ENCODE measurements at places on chromosomes 6 and 20.

GRCh38 chr20:59318803-59319202 lies 18.4 kb downstream of the EDN3 start:
- DNase-seq, result no peak

DNA sequence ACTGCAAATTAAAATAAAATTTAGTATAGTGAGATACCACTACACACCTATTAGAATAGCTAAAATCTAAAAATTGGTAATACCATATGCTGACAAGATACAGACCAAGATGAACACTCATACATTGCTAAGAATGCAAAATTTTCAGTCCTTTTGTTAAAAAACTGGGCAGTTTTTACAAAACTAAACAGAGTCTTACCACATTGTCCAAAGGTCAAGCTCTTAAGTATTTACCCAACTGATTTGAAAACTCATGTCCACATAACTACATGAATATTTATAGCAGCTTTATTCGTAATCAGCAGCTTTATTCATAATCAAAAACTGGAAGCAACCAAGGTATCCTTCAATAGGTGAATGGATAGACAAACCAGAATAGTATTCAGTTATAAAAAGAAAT lies 10.0 kb downstream of the POLR3F start:
- no peak for DNase-seq

DNA sequence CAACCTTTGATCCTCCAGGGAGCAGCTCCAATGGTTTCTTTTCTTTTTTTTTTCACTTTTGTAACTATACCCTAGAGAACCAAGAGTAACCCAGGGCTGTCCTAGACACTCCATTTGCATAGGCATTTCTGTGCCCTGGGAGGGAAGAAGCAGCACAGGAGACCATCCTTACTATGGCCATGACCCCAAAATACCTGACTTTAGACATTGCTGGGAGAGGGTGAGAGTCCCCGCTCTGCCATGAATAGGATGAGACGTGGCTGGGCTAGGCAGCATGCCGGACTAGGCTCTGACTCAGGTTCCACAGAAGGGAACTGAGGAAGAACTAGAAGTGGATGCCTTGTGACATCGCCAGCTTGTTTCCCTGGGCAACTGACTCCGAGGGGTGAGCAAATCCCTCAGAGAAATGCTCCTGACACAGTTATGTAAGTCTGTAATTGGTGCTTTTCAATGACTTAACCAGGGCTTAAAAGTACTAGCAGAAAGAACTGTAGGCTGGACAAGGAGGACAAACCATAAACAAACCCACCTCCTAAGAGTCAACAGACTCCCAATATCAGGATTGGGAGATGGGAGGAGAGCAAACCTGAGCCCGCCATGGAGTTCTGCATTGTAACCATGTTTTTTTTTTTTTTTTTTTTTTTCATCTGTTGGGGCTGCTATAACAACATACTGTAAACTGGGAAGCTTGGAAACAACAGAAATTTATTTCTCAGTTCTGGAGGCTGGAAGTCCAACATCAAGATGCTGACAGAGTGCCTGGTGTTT lies 910 bp upstream of the ADTRP start:
- no peak for DNase-seq

DNA sequence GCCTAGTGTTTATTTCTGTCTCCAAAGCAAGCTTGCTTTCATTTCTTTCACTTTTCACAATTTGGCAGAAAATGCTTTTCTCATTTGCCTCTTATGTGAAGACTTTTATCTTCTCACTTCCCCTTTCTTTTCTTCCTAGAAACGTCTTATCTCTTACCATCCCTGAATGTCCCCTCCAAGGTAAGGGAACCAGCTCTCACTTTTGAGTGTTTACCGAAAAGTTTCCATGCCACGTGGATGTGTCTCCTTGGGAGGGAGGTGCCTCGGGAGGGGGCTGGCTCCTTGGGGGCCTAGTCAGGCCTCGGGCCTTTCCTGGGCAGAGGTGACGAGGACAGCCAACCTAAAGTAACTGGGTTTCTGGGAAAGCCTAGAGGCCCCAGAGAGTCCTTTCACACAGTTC lies 127.4 kb downstream of the CD24 start:
- DNase-seq, result no peak

- DNase-seq, result no peak
Measured at GRCh38 chr6:131213501-131213990, 78.3 kb downstream of the AKAP7 start.

- no peak for DNase-seq
Measured at GRCh38 chr6:37257320-37257633, 295 bp upstream of the TBC1D22B start.

- no peak for DNase-seq
Measured at GRCh38 chr6:73710470-73710869, 14.5 kb downstream of the CD109 start.

GRCh38 chr20:19841740-19842139 lies 83.7 kb downstream of the RIN2 start:
- no peak for DNase-seq

DNA sequence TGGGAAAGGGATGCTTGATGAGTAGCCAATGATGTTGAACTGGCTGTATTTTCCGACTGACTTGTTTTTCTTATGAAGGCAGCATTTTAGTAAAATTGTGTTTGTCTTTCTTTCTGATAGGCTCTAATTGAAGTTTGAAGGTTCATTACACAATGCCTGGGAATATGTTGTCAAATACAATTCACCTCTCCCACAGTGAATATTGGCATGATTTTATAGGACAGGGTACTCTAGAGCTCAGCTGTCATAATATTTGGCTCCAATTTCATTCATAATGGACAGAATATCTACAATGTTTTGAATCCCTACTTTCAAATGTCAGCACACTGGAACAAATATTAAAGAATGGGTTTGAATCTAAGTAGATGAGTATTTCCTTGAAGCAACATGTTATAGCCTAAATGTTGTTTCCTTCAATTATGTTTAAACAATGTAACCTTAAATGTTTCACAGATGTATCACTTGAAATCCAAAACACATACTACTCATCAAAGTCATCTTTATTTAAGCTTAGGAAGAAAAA lies 81.4 kb downstream of the LAMA2 start:
- no peak for DNase-seq

DNA sequence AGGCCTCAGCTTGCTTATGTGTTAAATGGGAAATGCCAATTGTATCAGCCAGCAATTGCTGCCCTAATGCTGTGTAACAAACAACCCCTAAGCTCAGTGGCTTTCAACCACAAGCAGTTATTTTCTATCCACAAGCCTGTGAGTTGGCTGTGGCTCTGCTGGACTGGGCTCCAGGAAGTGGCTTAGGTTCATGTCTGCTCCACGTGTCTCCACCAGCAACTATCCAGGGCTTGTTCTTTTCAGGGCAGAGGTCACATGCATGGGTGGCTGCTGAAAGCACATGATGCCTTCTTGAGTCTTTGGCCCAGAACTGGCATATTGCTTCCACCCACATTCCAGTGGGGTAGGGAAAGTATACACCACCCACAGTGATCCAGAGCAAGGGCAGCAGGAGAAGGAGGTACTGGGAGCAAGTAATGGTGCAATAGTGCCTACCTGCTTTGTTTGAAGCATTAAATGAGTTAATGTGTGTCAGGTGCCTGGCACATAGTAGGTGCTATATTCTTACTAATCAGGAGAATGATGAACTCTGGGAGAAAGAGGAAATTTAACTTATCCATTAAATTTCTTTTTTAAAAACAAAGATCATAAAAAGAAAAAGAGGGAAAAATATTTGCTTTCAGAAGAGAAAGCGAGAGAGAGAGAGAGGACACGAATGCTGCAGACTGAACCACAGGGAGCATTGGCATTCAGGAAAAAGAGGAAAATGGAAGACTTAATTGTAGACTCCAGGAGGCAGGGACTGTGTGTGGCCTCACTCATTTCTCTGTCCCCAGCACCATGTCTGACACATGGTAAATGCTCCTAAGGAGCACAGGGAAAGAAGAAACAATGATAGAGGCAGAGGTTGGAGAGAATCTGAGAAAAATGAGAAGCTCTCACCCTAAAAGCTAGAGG lies 25.2 kb upstream of the RNF24 start:
- no peak for DNase-seq

DNA sequence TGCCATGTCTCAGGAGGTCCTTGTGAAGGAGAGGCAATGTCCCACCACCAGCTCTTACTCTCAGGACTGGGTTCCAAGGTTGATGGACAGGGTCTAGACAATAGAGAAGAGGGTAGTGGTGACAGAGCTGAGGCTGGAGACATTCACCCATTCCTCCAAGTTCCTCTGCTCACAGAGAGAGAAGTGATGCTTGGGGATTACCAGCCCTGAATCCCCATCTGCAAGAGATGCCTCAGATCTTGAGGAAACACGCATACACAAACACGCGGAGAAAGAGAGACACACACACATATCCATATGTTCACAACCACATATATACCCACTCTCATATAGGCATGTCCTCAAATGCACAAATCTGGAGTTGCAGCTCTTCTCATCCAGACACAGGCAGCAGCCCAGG lies 15.2 kb upstream of the CD83 start:
- no peak for DNase-seq

GRCh38 chr6:49416195-49416594 lies 46.9 kb downstream of the MMUT start:
- no peak for DNase-seq

DNA sequence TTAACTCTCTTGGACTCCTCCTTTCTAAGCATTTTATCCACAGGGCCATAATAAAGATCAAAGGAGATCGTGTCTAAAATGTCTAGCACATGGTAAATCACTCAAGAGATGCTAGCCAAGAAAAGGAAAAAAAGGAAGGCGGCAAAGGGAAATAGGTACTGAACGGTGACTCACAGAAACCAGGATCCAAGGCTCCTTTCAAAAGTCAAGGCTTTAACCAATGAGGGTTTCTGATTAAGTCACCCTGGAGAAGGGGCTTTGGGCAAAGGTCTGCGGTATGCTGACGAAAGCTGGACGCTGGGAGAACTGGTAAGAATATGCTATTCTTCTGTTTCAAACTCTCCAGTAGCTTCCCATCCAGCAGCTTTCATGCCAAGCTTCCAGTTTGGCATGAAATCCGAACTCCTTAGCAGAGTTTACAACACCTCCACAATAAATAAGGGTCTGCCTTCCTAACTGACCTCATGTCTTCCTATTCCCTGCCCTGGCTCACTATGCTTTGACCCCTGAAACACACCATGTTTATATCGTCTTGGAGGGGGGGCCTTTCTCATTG lies 1.0 kb downstream of the TOMM34 start:
- DNase-seq, result no peak

DNA sequence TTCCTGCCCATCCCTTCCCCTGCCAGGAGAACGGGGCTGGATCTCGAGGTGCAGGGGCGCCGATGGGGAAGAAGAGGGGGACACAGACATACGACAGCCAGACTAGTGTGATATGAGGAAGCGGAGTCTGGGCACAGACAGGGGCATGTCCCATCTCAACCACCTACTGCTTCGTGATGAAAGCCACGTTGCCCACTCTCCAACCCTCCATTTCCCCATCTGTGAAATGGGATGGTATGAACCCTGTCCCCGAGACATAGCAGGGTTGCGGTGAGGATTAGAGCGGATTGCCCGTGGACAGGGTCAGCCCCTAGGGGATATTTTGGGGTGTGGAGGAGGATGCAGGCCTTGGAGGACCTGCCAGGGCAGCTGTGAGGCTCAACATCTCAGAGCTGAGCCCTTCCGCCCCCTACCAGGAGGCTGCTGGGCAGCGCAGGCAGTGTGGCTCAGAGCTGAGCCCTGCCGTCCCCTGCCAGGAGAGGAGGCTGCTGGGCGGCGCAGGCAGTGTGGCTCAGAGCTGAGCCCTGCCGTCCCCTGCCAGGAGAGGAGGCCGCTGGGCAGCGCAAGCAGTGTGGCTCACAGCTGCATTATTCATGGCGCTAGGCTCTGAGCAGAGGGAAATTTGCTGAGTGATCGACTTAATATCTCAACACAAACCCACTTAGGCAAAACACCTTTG lies 71.7 kb downstream of the GRM4 start:
- DNase-seq, result no peak

- DNase-seq, result no peak
Measured at GRCh38 chr6:128806261-128806660, 76.7 kb upstream of the LAMA2 start.

DNA sequence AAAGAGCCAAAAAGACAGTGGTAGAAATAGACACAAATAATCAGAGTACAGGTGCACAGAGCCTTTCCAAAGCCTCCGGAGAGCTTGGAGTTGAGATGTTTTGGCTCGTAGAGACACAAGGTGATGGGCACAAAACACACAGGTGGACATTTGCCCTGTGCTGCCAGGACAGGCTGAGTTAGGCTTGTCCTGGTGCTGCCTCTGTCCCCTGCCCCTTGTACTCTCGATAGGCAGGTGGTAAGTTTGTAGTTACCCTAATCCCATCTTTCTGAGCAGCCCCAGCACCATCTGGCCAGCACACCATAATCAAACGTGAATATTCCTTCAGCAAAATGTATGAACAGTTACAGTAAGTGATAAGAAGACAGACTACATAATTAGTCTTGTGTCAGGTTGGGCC lies 95.5 kb downstream of the FOXC1 start:
- DNase-seq, result no peak

DNA sequence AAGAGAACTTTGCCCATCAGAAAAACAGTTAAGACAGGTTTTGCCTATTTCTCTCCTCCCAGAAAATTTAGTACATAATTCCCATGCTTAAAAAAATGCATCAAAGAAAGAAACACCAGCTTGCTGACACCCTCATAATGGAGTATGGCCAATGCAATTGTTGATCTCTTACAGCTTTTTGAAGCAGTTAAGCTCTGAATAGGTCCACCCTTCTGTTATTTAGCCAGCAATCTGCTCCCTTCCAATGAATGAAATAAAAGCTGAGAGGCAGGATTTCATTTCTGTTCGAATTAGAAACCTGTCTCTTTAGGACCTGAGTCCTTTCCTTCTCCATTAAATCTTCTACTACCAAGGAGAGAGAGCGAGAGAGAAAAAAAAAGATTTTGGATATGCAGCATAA lies 288.7 kb downstream of the RNF144B start:
- no peak for DNase-seq

DNA sequence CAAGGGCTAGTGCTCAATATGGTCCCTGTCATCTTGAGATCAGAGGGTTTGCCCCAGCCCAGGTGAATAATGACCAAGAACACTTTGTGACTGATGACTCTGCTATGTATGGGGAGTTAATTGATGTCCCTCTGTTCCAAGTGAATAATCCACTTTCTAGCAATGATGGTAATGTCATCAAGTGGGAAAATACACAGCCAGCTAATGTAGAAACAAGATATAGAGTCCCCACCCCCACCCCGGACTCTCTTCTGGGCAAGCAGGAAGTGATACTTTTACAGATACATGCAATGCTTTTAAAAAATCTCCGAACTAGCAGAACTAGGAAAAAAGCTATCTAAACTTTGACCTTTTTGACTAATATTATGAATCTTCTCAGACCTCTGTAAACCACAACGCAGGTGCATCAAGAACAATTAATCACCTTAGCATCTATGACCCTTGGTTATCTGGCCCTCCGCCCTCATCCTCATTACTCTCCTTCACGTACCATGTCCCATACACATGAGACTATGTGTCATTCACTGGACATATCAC lies 30.5 kb downstream of the CNR1 start:
- DNase-seq, result no peak

DNA sequence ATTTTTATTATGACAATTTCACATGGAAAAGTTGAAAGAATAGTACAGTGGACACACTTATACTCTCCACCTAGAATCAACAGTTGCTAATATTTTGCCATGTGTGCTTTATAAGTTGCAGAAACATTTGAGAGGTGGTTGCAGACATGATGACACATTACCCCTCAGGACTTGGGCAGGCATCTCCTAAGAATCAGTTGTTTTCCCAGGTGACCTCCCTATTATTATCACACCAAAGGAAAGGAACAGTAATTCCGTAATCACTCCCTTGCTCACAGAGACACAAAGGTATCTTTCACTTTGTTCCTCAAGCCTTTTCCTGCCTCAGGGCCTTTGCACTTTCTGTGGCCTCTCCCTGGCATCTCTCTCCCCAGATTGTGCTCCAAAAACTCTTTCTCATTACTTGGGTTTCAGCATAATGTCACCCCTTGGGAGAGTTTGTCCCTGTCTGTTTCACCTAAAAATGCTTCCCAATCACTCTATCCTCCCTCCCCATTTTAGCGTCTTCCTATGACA lies 5.9 kb upstream of the SULF2 start:
- DNase-seq, result no peak
